ENCODE measurements at places on chromosomes 5 and 9. TPM values are rescaled to one million over a fixed set of nuclear protein-coding genes. Genes with fewer than 3 reads are reported as not detected.

DNA sequence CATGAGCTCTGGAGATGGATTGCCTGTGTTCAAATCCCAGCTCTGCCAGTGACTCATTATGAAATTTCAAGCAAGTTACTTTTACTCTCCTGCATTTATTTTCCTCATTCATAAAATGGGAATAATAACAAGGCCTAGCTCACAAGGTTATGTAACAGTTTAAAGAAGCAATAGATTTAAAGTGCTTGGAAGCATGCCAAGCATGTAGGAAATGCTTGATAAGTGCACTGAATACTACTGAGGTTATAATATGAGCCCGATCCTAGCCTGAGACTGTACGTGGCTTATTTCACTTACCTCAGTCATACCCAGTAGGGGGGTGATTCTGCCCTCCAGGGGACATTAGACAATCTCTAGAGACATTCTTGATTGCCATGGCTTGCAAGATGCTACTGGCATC, 734.1 kb upstream of the WWC1 start:
- DNase-seq, result no peak

DNA sequence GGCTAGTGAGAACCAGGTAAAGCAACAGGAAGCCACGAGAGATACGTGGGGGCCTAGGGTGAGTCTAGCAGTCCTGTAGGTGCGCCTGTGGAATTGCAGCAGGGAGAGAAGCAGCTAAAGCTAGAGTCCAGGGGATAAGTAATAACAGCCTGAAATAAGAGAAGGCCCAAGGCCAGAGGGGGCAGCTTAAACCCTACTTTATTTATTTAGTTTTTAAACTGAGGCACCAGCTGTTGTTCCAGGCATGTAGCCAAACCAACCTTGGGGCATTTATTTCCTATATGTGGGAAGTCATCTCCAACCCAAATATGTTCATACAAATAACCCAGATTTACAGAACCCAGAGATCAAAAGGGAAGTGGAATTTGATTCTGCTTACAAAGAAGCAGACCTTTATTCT, 93.5 kb downstream of the GLDC start:
- DNase-seq, result no peak

GRCh38 chr5:98065261-98065909, 708.1 kb upstream of the RGMB start:
- no peak for DNase-seq

GRCh38 chr5:128455841-128456361, 82.1 kb downstream of the FBN2 start:
- DNase-seq, result no peak

GRCh38 chr9:119951591-119951990, 582.4 kb upstream of the BRINP1 start:
- no peak for DNase-seq

GRCh38 chr9:86062845-86063693, 36.3 kb downstream of the GOLM1 start:
- no peak for DNase-seq

DNA sequence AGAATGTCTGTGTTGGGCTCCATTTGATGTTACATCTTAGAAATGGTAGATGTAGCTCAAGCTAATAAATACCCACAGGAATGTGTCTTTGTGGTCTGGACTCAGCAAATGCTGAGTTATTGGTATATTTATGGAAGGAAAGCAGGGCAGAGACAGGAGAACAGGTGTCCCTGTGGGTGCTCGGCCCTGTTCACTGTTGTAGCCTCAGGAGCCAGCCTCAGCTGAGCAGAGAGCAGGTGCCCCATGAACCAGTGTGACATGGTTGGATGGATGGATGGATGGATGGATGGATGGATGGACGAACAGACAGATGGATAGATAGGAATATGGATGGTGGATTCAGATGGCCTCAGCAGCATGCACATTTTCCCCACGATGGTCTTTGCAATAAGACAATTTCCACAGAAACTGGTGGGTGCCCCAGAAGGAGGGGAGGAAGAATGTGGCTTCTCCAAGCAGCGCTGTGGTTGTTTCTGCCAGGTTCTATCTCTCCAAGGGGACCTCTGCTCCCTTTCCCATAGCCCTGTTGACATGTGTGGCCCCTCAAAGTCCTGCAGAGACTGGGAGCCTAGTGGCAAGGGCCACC, 8.2 kb upstream of the IRF1 start:
- DNase-seq, result no peak

GRCh38 chr5:164518067-164518740, 1012.8 kb downstream of the MAT2B start:
- no peak for DNase-seq

DNA sequence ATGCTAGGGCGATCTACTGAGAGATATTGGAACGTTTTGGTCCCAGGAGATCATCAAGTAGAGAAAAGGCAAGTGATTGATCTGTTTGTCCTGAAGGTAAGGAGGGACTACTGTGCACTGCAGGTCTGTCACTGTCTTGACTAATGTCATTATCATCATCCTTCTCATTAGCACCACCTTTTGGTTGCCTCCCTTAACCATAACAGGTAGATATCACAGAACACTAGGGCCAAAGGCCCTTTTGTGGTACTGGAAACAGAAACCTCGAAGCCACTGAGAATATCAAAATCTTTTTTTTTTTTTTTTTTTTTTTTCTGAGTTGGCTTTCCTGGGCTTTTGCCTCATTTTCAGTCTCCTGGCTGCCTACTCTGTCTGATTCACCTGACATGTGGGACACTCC, 134.0 kb downstream of the KCTD16 start:
- DNase-seq, result no peak

GRCh38 chr5:68744206-68744605, 349.6 kb upstream of the SLC30A5 start:
- no peak for DNase-seq

DNA sequence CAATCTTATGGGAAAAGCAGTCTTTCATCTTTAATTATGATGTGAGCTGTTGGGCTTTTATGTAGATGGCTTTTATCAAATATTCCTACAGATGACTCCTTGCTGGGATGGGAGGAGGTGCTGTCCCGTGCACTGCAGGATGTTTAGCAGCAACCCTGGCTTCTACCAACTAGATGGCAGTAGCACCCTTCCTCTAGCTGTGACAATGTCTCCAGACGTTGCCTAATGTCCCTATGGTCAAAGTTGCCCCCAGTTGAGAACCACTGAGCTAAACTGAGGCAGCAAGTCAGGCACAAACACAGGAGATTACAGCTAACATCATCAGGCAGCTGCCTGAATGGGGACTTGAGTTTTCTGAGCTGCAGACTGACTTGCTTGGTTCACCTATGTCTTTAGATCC, 401.9 kb upstream of the PDE4D start:
- DNase-seq, result peak; percentile 78

- DNase-seq, result no peak
These were observed 65.2 kb upstream of the RANBP3L start for GRCh38 chr5:36366883-36367282.

GRCh38 chr5:72160959-72161358, 53.7 kb downstream of the MAP1B start:
- DNase-seq, result no peak

DNA sequence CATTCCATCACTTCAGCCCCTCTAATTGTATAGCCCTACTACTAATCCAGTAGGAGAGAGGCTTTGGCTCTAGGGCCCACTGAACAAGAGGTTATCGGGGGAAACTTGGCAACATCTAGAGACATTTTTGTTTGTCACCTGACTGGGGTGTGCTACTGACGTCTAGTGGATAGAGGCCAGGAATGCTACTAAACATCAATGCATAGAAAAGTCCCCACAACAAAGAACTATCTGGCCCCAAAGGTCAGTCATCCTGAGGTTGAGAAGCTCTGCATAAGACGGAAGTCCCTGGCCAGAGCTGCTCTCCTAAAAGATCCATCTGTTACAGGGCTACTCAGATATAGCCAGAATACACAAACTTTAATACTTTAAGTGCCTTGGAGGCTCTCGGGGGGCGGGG, 570.6 kb upstream of the KLF4 start:
- DNase-seq, result no peak

DNA sequence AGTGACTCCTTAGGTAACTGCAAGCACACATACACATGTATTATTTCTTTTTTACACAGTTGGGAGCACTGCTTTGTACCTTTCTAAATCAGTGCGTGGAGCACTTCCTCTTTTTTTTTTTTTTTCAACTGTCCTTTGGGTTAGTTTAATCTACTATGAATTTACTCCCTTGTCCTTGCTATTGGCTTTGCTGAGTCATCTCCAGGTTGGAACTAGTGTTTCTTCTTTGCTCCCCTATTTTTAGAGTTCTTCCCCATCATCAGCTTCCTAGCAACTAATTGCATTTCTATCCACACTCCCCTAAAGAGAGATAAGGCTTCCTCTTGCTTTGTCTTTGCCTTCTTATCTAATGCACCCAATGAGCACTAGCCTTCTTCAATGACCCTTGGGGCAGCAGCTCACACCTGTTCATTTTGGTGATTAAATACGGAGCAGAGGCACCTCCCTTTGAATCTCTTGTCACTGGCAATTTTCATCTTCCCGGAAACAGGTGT, 24.3 kb downstream of the S100Z start:
- DNase-seq, result no peak

CER1 gene
- not detected for total RNA-seq

NPR3 gene
- total RNA-seq, result not detected

Measured in SK-MEL-5 (cell line).